T-cell (primary cell): ENCODE measurements at places on chromosomes 6 and 20. TPM values are rescaled to one million over a fixed set of nuclear protein-coding genes. Genes with fewer than 3 reads are reported as not detected.

Gene POM121L2
- not detected for total RNA-seq

Gene BMP5
- not detected for total RNA-seq

Gene MICB
- 15.9 TPM for total RNA-seq

Gene JPH2
- 0.09 TPM for total RNA-seq

Gene SCRT2
- not detected for total RNA-seq

Gene PRL
- not detected for total RNA-seq

DNA sequence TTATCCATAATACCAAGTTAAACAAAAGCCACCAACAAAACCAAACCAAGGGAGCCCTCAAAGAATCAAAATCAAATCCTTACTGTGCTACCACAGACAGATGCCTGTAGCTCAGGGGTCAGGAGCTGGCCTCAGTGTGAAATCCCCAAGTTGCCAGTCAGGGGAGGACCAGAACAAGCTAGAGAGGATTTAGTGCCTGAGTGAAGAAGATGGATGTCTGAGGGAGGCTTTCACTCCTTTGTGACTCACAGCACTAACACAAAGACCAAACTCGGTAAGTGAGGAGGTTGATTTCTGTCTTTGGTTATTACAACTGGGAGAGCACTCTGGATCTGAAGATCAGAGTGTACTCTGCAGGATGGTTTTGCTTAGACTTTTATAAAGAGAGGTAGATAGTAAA lies 189.9 kb upstream of the ZNF184 start:
- H3K4me1 ChIP-seq = no peaks in the 10 kb centered on the region
- DNase-seq = no peak
- H3K4me3 ChIP-seq = no peak overlapping the region
- H3K27ac ChIP-seq = no peak overlapping the region

GRCh38 chr20:23438661-23439060 lies 824 bp upstream of the CSTL1 start:
- no peak for DNase-seq
- H3K36me3 ChIP-seq = no peaks in the 10 kb centered on the region
- no peak overlapping the region for H3K4me3 ChIP-seq
- H3K4me1 ChIP-seq = no peaks in the 10 kb centered on the region
- no peaks in the 10 kb centered on the region for H3K27me3 ChIP-seq
